Occipital lobe (tissue), 3 donors: ENCODE measurements at places on chromosomes 4 and X. TPM values are rescaled to one million over a fixed set of nuclear protein-coding genes. Genes with fewer than 3 reads are reported as not detected.

HMGN5 gene
- 0.31 TPM for total RNA-seq

SSX7 gene
- total RNA-seq = not detected

HEPH gene
- 5.1 TPM for total RNA-seq

HTN3 gene
- not detected for total RNA-seq

CLDN34 gene
- 0.62 TPM for total RNA-seq

FAM184B gene
- 3.6 TPM for total RNA-seq

CXCL6 gene
- total RNA-seq = 0.62 TPM

MAGEA10 gene
- not detected for total RNA-seq

SMR3B gene
- total RNA-seq = not detected

ZNF718 gene
- total RNA-seq = 22.8 TPM

CRLF2 gene
- total RNA-seq = not detected

TLR1 gene
- total RNA-seq = 10.5 TPM

FGFBP2 gene
- total RNA-seq = not detected

LAMP2 gene
- total RNA-seq = 48.8 TPM

RHOXF2B gene
- not detected for total RNA-seq
